ENCODE measurements at places on chromosomes 4 and X.
A peak's percentile ranks its signal among the peaks of the same experiment; 100 is the strongest.

- peak; percentile 57 for DNase-seq
Measured at GRCh38 chr4:14749910-14750309, 252.4 kb upstream of the CPEB2 start.

GRCh38 chr4:46073778-46074177 lies 50.1 kb downstream of the GABRG1 start:
- DNase-seq = no peak

DNA sequence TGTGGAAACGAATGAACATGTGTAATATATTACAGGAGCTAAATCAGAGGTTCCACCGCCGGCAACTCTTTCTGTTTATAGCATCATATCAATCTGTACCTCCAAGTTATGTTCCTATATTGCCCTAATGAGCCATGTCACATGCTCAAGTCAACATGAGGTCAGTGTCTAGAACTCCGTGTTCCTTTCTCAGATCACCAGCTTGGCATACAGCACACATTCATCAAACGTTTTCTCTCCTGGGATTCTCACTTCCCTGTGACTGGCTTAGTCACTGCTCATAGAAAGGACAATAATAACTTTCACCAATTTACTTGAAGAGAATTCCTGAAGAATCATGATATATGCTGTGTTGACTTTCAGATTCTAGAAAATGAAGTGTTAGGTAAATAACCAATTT lies 532.0 kb upstream of the SPANXN1 start:
- DNase-seq = no peak

DNA sequence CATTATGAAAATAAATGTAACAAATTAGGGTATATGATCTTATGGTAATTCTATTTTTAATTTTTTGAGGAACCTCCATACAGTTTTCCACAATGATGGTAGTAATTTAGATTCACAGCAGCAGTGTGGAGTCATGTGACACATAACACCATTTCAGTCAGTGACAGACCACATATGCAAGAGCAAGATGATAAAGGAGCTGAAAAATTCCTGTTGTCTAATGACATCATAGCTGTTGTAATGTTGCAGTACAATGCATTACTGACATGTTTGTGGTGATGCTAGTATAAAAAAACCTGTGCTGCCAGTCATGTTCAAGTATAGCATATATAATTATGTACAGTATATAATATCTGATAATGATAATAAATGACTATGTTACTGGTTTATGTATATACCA lies 28.5 kb downstream of the EMCN start:
- DNase-seq = no peak

Data from GM13977 (cell line).